ENCODE measurements at places on chromosomes 6 and 20.

- peak; percentile 29 for DNase-seq
These were observed 13.8 kb upstream of the GJE1 start for GRCh38 chr6:142118925-142119324.

DNA sequence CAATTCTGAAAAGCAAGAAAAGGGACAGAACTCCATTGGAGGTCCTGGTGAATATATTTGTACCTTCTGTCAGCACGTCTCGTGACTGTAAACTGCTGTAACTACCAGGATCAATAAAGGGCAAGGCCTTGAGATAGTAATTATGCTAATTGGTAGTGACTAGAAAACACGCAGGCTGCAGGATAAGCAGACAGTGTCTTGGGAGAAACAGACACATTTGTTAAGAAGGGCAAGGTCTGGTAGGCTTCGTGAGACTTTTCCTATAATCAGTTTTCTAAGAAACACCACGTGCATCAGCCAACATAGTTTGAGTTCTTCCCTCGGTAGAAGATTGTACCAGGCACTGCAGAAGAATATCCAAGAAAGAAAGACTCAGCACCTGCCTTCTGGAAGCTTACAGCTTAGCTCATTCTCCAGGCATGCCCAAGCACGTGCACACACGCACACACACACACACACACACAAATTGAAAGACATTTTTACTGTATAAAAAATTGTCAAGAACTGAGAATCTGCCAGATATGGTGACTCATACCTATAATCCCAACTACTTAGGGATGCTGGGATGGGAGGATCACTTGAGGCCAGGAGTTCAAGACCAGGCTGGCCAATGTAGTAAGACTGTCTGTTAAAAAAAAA lies 167.0 kb upstream of the SASH1 start:
- DNase-seq, result peak; percentile 56

GRCh38 chr6:37020381-37020780 lies 14.9 kb downstream of the FGD2 start:
- no peak for DNase-seq

DNA sequence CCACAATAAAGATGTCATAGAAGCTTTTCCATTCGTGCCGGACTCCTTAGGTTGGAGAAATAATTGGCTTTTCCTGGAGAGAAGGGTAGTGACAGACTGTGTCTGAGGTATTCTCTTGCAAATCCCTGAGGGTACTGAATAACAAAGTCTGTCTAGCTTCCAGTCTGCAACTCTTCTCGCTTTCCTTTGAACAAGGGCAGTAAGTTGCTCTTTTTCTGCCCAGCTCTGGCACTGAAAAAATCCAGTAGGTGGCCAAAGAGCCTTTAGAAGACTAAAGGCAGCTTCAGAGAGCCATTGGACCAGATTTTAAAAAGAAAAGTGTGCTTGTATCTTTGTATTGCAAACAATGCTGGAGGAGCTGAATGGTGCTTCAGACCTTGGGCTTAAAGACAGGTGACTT lies 20.7 kb upstream of the RREB1 start:
- DNase-seq, result no peak

- DNase-seq, result no peak
These were observed 39.5 kb upstream of the SDHAF4 start for GRCh38 chr6:70527071-70527737.

- DNase-seq, result no peak
These were observed 3.1 kb upstream of the CLDN20 start for GRCh38 chr6:155260686-155261085.

DNA sequence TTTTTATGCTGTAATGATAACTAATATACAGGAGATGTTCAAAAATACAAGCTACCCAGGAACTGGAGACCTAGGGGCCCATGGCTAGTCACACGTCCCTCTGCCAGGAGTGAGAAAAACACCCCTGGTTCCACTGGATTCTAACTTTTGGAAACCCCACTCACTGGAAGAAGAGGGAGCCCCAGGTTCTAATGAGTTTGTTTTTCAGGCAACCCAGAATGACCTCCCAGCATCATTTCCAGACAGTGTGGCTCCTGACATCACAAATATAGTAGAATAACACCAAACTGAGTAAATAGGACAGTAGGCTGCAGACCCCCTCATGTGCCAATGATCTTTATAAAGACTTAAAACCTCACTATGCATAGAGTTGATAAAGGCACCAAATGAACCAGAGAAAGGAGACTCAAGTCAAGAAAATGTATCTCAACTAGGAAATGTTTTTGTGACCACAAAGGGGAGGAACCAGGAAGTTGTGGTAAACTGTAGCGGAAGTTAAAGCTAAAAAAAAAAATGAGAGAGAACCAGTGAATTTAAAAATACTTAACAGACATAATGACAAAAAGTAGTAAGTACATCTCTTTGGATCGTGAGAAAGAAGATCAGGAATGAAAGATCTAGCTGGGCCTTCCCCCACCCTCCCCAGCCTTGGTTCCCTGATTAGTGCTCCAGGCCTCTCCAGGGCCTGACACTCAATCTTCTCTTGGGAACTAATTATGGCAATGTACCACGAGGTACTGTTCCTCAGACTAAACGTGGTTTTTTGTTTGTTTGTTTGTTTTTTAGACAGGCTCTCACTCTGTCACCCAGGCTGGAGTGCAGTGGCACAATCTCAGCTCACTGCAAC lies 19.8 kb downstream of the HLA-E start:
- peak; percentile 48 for DNase-seq

- DNase-seq, result no peak
These were observed 67.9 kb upstream of the BMP5 start for GRCh38 chr6:55943329-55943728.

- no peak for DNase-seq
These were observed 11.1 kb downstream of the TOX2 start for GRCh38 chr20:43925801-43926200.

- DNase-seq, result no peak
These were observed 179.3 kb downstream of the BMP7 start for GRCh38 chr20:57087102-57087501.

DNA sequence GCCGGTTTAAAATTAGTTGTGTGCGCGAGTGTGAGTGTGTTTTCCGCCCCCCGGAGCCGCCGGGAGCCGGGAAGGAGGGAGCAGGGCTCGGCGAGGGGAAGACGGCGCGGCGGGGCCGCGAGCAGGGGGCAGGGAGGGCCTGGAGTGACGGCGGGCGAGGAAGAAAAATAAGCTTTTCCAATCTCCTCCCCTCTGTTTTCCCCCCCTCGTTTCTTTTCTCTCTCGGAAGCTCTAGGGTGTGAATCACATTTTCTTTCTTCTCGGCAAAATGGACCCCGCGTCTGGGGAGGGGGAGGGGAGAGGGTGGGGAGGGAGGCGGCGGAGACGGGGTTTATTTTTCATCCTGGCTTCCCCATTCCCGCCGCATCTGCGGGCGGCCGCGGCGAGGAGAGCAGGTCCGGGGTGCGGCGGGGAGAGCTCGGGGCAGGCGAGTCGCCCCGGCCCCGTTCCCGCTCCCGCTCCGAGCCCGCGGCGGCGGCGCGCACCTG lies 881 bp downstream of the BICRAL start:
- DNase-seq, result peak; percentile 68

DNA sequence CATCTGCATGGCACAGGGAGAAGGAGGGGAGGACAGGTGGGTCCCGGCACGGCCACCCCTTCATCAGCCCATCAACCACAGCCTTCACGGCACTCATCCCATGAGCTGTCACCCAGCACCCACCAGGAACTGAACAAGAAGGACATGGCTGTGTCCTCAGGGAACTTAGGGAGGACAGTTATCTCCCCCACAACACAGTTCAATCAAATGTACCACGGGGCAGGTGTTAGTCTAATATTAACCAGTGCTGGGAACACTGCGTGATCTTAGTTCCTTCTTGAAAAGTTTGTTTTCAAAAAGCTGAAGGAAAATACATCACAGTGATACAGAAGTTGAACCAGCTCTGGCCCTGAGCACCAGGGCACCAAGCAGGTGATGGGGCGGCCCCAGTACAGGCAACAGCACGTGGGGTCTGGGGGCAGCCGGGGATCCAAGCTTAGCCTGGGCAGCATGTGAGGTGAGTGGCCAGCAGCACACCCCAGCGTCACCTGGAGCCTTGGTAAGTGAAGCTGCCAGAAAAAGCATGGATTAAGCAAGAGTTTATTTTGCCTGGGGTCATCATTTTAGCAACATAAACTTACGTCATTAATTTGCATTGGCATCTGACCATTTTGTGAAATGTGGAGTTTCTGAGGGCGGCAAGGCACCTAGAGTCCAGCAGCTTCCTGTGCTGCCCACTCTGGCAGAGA lies 35.5 kb upstream of the AFDN start:
- DNase-seq, result peak; percentile 76

GRCh38 chr6:132130626-132131298 lies 179.6 kb upstream of the CCN2 start:
- no peak for DNase-seq

DNA sequence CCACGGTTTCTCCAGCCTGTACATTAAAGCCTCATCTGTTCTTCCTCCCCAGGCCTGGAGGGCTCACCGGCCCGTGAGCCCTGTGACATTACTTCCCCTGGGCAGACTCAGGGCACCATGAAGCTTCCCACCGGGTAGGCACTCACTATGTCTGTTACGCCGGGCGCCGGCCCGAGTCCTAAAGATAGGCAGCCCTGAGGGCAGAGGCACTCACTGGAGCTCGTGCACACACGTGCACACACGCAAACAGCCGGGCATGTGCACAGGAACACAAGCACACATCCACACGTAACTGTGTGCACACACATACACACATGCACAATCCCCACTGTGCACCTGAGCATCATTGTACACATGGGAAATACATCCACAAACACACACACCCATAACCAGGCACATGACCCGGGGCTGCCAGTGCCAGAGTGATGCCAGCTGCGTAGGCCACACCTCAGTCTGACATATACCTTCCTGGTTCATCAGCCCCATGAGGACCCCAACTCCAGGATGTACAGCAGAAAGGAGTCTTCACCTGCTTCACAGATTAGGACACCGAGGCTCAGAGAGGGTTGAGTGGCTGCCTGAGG lies 83.7 kb downstream of the YTHDF1 start:
- DNase-seq, result no peak

GRCh38 chr6:112939563-112939962 lies 592.4 kb downstream of the RFPL4B start:
- no peak for DNase-seq

GRCh38 chr20:6559791-6560190 lies 207.7 kb upstream of the BMP2 start:
- no peak for DNase-seq

DNA sequence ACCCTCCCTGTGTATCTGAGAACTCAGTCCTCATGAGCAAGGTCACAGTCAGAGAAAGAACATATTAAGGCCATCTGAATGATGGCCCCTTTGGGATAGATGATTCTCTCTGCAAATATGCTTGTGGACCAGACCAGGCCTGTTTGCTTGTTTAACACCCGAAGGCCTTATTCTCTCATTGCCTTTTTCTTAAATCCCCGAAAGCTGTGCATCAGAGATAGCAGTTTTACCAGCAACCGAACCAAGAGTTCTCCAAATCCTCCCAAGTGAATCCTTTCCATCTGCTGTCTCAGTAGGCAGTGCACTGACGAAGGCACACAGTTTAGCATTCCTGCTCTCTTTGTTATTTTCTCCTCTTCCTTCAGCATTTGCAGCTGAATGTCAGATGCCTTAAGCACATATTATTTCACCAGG lies 79.8 kb downstream of the TRMT6 start:
- peak; percentile 40 for DNase-seq

GRCh38 chr6:76940191-76940590 lies 523.1 kb downstream of the HTR1B start:
- DNase-seq, result no peak

- no peak for DNase-seq
These were observed 4.2 kb upstream of the RNF182 start for GRCh38 chr6:13920552-13920951.

GRCh38 chr6:135568379-135568778 lies 70.8 kb upstream of the AHI1 start:
- DNase-seq, result no peak

GRCh38 chr6:90547991-90548390 lies 38.9 kb downstream of the MAP3K7 start:
- peak; percentile 8 for DNase-seq

GRCh38 chr6:168105813-168106632 lies 27.0 kb upstream of the FRMD1 start:
- DNase-seq, result no peak

DNA sequence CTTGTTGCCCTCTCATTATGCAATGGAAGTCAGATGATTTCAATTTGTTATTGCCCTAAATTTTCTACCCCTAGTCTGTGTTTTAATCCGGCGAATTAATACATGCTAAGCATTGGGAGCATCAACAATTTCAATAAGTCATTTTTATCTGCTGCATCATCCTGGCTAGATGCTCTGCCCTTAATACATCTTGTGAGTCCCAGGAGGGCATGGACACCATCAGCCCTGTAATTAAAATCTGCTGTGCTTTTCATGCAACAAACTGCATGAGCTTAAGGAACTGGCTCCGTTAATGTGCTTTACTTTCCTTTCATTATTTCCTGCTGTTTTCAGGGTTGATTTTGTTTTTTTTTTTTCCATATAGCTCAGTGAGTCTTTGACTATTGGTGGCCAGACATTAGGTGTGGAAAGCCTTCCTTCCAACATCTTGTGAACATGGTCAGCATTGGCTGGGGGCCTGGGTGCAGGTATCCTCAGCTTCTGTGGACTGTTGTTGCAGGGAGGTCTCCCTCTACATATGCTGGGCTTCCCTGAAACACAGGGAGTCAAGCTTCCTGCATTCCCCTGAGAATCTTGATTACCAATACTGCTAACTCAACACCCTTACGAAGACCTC lies 8.5 kb upstream of the PBOV1 start:
- no peak for DNase-seq

- no peak for DNase-seq
These were observed 182.6 kb upstream of the MOCS1 start for GRCh38 chr6:40116832-40117231.

DNA sequence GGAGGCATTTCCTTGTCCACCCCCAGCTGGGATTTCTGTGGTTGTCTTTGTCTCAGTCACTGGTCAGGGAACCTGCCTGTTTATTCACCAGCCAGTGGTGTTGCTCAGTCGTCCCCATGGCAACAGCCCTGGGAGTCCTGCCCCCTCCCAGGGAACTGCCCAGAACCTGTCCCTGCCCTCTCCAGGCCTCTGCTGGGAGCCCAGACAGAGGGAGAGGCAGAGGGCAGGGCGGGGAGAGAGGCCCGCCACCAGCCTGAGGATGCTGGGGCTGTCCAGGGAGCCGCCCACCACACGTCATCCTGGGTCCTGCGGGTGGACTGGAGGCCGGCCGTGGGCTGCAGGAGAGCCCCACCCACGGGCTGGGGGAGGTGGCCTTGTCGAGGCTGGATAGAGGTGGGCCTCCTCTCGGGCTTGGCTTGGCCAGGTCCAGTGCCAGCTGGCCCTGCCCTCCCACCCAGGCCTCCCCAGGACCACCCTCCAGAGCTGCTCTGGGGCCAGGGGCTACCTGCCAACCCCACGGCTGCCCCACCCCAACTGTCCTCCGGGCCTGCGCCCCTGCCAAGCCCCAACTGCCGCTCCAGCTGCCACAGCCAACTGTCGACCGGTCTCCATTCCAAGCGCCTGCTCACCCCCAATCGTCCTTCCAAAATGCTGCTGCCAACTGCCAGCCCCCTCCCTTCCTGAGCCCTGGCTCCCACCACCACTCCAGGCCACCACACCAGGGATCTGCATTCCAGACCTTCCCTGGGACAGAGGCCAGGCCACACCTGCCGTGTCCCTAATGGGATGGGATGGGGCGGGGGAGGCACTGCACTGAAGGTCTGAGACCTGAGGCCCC lies 4.2 kb upstream of the ZBTB46 start:
- peak; percentile 89 for DNase-seq

Measured in bronchial epithelial cell (primary cell).